ENCODE measurements at places on chromosomes 4 and X.
A peak's percentile ranks its signal among the peaks of the same experiment; 100 is the strongest.

DNA sequence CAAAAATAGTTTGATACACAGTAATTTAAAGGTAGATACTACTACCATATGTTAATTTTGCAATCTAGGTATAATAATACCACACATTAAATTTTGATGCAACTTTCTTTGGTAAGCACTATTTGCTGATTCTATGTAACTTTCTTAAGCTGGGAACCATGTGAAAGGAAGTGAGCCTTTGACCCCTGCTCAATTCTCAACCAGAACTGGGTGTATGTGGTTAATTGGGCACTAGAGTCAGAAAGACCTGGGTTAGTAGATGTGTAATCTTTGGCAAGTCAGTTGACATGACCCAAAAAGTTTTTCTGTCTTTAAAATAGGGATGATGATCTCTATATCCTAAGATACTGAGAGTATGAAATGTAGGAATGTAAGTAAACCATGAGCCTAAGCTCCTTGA, 22.4 kb downstream of the TLR2 start:
- DNase-seq: no peak

- no peak for DNase-seq
Measured at GRCh38 chr4:7608046-7608445, 173.3 kb upstream of the PSAPL1 start.

DNA sequence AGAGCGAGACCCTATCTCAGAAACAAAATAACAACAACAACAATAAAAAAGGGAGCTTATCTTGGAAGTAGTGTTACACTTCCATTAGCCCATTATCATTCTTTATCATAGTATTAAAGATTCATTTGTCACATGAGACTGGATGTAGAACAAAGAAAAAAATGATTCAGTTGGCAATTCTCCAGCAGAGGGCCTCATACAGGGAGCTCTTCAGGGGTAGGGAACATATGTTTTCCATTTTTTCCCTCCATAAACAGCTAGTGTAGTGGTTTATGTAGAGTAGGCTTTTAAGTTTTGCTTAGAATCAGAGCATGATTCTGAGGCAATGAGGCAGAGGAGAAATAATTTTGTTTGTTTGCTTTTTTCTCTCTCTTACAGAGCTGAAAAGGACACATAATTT, 5.8 kb downstream of the CPE start:
- no peak for DNase-seq

GRCh38 chr4:72112514-72113156, 80.8 kb downstream of the NPFFR2 start:
- DNase-seq: no peak

DNA sequence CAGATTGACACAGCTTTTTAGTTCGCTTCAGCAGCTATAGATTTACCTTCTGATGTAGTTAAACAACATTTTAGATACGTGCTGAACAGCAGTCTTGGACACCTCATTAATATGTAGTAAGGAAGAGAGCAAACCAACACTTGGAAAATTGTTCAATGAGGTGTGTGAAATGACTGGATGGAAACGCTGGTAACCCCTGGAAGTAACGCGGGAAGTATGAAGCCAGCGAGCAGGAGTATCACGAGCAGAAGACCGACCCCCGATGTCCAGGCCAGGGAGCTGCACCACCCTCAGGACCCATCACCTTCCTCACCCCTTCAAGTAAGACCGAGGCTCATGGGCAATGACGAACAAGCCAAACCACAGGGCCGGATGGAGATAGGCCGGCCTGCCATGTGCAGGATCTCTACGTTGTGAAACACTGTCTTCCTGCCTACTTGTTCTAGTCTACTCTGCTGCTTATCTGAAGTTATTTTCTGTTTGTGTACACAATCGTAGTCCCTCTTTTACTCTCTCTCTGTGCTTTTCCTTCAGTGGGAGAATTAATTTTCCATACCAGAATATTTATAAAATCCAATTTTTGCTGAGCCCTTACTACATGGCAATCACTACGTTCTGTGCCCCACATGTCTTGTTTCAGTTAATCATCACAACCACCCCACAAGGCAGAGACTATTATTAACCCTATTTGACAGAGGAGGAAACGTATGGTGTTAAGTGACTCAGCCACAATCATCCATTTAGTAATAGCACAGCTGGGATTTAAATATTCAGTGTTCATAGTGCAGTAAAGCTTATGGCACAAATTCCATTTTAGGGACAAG, 221.7 kb downstream of the APBB2 start:
- DNase-seq: no peak

DNA sequence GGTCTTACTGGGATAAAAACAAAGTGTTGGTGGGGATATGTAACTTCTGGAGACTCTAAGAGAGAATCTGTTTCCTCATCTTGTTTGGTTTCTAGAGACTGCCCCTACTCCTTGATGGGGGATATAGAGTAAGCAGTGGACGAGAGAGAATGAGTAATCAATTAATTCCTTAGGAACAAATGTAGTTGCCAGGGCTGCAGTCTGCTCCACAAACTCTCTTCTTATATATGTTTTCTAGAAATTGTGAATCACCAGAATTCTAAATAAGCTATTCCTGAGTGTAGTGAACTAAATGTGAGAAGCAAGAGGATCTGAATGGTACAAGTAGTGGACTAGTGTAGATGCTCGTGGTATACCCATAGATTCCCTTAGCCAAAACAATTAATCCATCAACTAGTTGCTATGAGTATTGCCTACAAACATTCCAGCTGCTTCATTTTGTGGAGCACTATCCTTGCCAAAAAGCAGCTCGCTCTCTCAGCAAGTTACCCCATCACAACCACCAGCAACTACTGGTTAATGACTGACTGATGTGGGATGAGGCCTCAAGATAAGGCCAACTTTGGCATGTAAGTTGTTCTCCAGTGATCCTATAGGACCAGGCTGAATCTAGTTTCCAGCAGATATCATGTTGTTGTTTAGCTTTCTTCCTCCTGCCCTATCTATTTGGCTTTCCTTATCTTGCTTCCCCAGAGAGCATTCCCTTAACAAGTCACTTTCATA, 273.0 kb downstream of the SLC7A11 start:
- DNase-seq: no peak

DNA sequence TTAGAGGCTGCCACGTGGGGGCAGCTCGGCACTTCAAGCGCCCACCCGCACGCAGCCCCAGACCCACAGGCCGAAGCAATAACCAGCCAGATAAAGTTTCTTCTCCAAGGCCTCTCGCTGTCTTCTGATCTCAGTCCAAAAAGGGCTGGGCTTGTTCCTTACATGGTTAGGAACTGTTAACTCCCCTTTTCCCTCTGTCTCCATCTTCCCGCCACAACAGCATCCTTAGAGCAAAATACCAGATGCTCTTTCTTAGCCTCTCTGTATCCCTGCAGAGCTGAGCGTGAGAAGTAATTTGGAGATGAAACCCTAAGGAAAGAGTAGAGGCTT, 23.4 kb upstream of the KIAA1210 start:
- DNase-seq: no peak

- DNase-seq: no peak
Measured at GRCh38 chr4:26013629-26014028, 99.6 kb downstream of the SMIM20 start.

- DNase-seq: no peak
Measured at GRCh38 chr4:186688150-186688943, 35.3 kb downstream of the FAT1 start.

DNA sequence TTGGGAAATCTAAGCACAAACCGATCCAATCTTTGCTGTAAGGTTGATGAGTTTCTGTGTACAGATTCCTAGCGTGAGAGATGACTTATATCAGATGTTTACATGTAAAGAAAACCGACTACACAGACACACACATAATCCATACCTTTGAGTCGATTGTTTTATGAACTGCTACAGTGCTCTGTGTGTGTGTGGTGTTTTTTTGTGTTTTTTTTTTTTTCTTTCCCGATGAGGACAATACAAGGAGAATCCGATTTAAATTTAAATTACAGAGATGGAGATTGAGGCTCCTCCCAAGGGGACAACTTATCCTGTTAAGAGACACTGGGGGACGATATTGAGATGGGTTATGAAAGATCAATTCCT, 461 bp upstream of the SLC9A6 start:
- no peak for DNase-seq

- DNase-seq: no peak
Measured at GRCh38 chr4:13312264-13312663, 171.9 kb downstream of the RAB28 start.

GRCh38 chr4:153884325-153884724, 95.4 kb upstream of the SFRP2 start:
- no peak for DNase-seq

GRCh38 chr4:8090312-8090711, 68.3 kb downstream of the ABLIM2 start:
- DNase-seq: no peak

- no peak for DNase-seq
Measured at GRCh38 chr4:5824635-5825034, 68.3 kb downstream of the CRMP1 start.

GRCh38 chr4:772776-773175, 53.2 kb downstream of the CPLX1 start:
- no peak for DNase-seq

- DNase-seq: no peak
Measured at GRCh38 chr4:137070614-137071013, 461.7 kb downstream of the PCDH18 start.

- DNase-seq: no peak
Measured at GRCh38 chrX:38970845-38971244, 169.6 kb downstream of the MID1IP1 start.

DNA sequence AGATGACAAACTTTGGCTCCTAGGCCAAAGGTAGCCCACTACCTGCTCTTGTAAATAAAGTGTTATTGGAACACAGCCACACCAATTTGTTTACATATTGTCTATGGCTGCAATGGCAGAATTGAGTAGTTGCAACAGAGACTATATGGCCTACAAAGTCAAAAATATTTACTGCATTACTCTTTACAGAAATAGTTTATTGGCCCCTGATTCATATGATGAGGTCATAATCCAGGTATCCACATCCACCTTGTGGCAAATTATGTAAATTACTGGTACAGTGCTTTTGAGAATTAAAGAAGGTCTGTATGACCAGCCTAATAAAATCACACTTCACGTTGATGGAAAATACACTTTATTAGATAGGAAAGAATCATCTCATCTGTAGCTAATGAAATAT, 337.0 kb upstream of the DDX53 start:
- no peak for DNase-seq

GRCh38 chr4:88818631-88819470, 121.2 kb upstream of the NAP1L5 start:
- DNase-seq: peak; percentile 17

GRCh38 chr4:74329307-74329706, 21.0 kb downstream of the EPGN start:
- DNase-seq: no peak

- no peak for DNase-seq
Measured at GRCh38 chr4:140037353-140038030, 116.5 kb downstream of the MAML3 start.

Data from activated CD8-positive, alpha-beta memory T cell treated with anti-CD3 and anti-CD28 coated beads for 1 hour (primary cell).